Activated CD8-positive, alpha-beta memory T cell treated with anti-CD3 and anti-CD28 coated beads, Interleukin-2, amount 10 ng/mL, durations not matched to agents 7 days and 5 days (primary cell): ENCODE measurements at places on chromosomes 6 and 20. TPM values are rescaled to one million over a fixed set of nuclear protein-coding genes. Genes with fewer than 3 reads are reported as not detected.

DEFB126 gene
- not detected for total RNA-seq

- H3K4me1 ChIP-seq, result peaks cover 16% of the 10 kb centered on the region
- H3K4me3 ChIP-seq, result peak overlapping the region; percentile 15
- peaks cover 3% of the 10 kb centered on the region for H3K36me3 ChIP-seq
- no peak for DNase-seq
- peaks cover 82% of the 10 kb centered on the region for H3K27me3 ChIP-seq
Observed at GRCh38 chr6:1310628-1311399, 1.1 kb upstream of the FOXQ1 start.

- no peak overlapping the region for H3K4me3 ChIP-seq
- H3K27me3 ChIP-seq, result peaks cover 48% of the 10 kb centered on the region
- H3K36me3 ChIP-seq, result no peaks in the 10 kb centered on the region
- H3K4me1 ChIP-seq, result no peaks in the 10 kb centered on the region
- no peak for DNase-seq
- H3K27ac ChIP-seq, result no peak overlapping the region
Observed at GRCh38 chr20:61253264-61253639, 1.2 kb downstream of the CDH4 start.

DNA sequence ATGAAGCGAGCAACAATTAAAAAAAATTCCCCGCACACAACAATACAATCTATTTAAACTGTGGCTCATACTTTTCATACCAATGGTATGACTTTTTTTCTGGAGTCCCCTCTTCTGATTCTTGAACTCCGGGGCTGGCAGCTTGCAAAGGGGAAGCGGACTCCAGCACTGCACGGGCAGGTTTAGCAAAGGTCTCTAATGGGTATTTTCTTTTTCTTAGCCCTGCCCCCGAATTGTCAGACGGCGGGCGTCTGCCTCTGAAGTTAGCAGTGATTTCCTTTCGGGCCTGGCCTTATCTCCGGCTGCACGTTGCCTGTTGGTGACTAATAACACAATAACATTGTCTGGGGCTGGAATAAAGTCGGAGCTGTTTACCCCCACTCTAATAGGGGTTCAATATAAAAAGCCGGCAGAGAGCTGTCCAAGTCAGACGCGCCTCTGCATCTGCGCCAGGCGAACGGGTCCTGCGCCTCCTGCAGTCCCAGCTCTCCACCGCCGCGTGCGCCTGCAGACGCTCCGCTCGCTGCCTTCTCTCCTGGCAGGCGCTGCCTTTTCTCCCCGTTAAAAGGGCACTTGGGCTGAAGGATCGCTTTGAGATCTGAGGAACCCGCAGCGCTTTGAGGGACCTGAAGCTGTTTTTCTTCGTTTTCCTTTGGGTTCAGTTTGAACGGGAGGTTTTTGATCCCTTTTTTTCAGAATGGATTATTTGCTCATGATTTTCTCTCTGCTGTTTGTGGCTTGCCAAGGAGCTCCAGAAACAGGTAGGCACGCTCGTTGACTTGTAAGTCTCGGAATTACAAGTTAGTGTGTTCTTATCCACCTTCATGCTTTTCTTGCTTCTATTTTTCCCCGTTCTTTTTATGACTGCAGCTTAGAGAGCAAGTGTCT, at the start of gene EDN1:
Gene EDN1 (plus strand): TSS at position 429 of the 888 bp plus-strand sequence. CDS start 269 bp downstream, at position 698.
- no peak within 1 kb of the TSS for H3K27ac ChIP-seq
- H3K36me3 ChIP-seq, result no peaks in the 10 kb centered on the region
- H3K4me1 ChIP-seq, result peaks cover 14% of the 10 kb centered on the region
- H3K4me3 ChIP-seq, result peak within 1 kb of the TSS; percentile 74
